Osteocyte (in vitro differentiated cells): ENCODE measurements at places on chromosomes 5 and 9. TPM values are rescaled to one million over a fixed set of nuclear protein-coding genes. Genes with fewer than 3 reads are reported as not detected.

NR6A1 gene
- 0.56 and 0.78 TPM in 2 replicates for total RNA-seq

GRCh38 chr5:35926389-35927051 lies 11.9 kb downstream of the CAPSL start:
- DNase-seq, result no peak

DNA sequence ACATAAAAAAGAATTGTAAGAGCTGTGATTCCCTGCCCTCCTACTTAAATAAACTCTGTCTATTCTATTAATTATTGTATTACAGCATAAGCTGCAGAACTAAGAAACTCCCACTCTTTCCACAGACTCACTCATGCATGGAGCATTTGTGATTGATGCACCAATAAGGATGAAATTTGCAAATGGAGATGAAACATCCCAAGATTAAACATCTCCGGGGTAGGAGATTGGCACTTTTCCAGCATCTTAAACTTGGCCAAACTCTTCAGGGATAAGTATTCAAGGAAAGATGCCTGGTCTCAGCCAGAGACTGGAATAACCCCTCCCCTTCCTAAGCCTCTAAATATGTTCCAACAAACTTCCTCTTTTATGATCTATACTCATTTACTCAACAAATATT lies 472.0 kb downstream of the ACTL7B start:
- no peak for DNase-seq

MSX2 gene
- 31.9 and 33.8 TPM in 2 replicates for total RNA-seq

DNA sequence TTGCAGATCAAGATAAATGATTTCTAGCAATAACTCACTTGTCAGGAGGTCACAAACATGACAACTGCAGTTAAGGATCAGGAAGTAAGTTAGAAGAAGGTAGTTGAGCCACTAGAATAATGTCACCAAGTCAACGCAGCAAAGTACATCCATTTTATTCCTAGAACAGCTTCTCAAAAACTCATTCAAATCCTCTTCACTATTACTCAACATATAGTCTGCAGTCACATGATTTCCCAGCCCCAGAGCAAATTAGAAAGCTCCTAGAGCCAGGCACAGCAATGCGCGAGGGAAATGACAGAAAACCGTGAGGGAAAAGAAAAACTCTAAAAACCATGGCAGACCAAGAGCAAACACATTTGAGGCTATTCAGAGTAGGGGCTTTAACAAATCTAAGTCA lies 49.9 kb upstream of the ZNF622 start:
- DNase-seq, result no peak

- no peak for DNase-seq
Observed at GRCh38 chr5:122933956-122934355, 88.5 kb downstream of the SNX24 start.

SH3TC2 gene
- 0.83 and 1.1 TPM in 2 replicates for total RNA-seq

DNA sequence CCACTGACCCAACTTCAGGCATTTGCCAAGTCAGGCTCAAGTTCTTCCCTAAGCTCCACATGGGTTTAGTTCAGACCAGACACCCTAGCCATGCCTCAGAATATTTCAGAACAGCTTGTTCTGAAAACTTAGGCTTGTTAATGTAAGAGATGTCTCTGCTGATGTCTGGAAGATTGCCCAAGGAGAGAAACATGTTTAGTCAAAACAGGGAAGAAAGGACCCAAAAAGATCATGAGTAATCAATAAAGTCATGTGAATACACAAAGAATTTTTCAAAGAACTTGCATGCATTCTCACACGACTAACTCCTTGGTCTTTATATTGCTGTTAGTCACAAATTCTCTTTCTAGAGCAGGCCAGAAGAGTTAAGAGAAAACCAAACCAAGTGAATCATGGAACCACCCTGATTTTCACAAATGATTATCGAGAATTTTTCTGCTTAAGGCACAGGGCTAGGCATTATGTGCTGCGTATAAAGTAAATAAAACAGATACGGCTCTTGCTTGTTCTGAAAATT lies 158.1 kb upstream of the HMHB1 start:
- DNase-seq, result no peak

GRCh38 chr5:13632676-13633075 lies 311.8 kb downstream of the DNAH5 start:
- no peak for DNase-seq

CDO1 gene
- 6.6 and 6.9 TPM in 2 replicates for total RNA-seq

GRCh38 chr5:149792540-149793255 lies 62.6 kb downstream of the PPARGC1B start:
- DNase-seq, result no peak

DNA sequence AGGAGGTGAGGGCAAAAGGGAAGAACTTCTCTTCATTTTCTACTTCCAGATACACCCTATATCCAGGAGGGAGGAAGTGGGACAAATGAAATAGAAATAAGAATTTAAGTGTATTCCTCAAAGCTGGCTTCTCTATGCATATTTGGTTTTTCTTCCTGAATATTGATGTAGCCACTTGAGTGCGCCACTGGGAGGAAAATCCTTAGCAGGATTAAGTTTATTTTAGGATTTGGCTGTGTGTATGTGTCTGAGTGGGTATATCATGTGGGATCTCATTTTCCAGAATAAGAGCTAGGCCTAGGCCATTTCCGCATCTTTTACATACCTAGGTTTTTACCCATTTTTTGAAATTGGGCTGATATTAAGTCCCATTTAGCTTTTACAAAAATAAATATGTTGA lies 42.5 kb downstream of the MAP1B start:
- no peak for DNase-seq
